ENCODE measurements at places on chromosomes 2 and 18.
A peak's percentile ranks its signal among the peaks of the same experiment; 100 is the strongest.

- no peaks in the 10 kb centered on the region for H3K36me3 ChIP-seq
- peak; percentile 28 for DNase-seq
- H3K27me3 ChIP-seq: peaks cover 3% of the 10 kb centered on the region
- no peak overlapping the region for H3K27ac ChIP-seq
These were observed 7.8 kb upstream of the OR6B3 start for GRCh38 chr2:240060977-240061591.

DNA sequence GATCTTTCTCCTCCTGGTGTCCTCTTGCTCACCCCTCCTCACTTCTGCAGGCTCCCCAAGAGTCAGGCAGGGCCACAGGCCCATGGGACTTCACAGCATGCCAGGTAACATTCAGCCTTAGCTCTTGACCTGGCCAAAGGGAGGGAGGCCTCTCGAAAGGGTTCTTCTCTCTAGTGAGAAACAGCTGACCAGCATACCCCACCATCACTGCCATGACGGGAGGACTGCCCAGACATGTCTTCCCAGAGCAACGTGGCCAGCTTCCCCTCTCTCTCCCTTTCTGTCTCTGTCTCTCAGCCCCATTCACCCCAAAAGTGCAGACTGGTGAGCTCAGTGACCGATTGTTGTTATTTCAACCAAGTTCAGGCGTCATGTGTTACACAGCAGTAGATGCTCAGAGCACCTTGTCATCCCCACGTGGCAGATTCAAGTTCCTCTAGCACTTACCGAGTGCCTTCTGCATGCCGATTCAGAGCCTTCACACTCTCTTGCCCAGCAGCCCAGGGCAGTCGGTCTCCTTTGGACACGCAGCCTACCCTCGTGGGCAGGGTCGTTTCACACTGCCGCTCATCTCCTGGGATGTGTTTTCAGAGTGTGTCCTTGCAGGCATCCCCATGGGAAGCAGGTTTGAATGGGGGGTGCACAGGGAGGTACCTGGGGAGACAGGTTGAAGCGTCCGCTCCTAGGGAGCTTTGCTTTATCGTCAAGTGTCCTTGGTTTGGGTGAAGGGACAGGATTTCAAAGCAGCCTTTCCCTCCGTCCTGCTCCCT lies 259.9 kb downstream of the NDUFA10 start:
- no peak for DNase-seq
- H3K4me3 ChIP-seq: no peak overlapping the region
- peaks cover 24% of the 10 kb centered on the region for H3K27me3 ChIP-seq
- H3K36me3 ChIP-seq: no peaks in the 10 kb centered on the region
- H3K4me1 ChIP-seq: no peaks in the 10 kb centered on the region
- no peak overlapping the region for H3K27ac ChIP-seq

DNA sequence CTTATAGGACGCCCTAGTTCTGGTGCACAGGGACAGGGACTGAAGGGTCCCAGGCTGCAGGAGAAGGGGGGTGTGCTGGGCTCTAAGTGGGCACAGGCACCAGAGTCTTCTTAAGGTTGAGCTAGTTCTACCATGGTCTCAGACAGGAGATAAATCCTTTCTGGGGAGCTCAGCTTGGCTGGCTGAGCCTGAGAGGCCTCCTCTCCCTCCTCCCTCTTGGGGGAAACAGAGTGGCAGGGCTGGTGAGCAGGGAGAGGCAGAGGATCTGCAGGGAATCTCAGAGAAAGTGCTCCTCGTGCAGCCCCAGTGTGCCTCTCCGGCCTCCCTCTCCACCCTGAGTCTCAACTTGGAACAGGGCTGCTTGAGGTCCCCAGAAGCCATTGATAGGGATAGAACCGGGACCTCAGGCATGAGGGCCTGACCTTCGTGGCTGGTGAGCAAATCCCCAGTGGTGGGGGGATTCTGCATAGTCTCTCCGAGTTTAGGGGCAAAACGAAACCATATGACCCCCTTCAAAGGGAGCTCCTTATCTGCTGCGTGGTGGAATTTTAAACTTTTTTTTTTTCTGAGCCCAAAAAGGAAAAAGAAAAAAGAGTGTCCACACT lies 2.0 kb downstream of the GDF7 start:
- DNase-seq: no peak
- H3K27ac ChIP-seq: no peak overlapping the region
- H3K4me1 ChIP-seq: peaks cover 11% of the 10 kb centered on the region

DNA sequence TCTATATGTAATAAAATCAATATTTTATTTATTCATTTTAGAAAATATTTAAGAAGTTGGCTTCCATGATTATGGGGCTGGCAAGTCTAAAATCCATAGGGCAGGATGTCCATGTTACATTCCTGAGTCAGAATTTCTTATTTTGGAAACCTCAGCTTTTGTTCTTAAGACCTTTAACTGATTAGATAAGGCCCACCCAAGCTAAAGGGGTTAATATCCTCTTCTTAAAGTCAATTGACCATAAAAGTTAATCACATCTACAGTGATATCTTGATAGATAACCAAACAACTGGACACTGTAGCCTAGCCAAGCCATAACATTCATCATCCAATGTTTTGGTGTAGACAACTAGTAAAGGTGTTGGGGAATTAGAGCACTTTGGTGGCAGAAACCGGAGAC lies 1035.4 kb upstream of the ZEB2 start:
- no peaks in the 10 kb centered on the region for H3K36me3 ChIP-seq
- peaks cover 3% of the 10 kb centered on the region for H3K27me3 ChIP-seq
- no peak for DNase-seq
- no peak overlapping the region for H3K4me3 ChIP-seq
- H3K4me1 ChIP-seq: no peaks in the 10 kb centered on the region

GRCh38 chr2:11631462-11631861 lies 38.5 kb downstream of the NTSR2 start:
- H3K4me3 ChIP-seq: no peak overlapping the region
- H3K27me3 ChIP-seq: peaks cover 7% of the 10 kb centered on the region
- H3K36me3 ChIP-seq: peaks cover 7% of the 10 kb centered on the region

- peaks cover 20% of the 10 kb centered on the region for H3K36me3 ChIP-seq
- H3K4me1 ChIP-seq: peaks cover 25% of the 10 kb centered on the region
- peak; percentile 30 for DNase-seq
- peaks cover 2% of the 10 kb centered on the region for H3K27me3 ChIP-seq
These were observed 88.4 kb downstream of the BCL2L11 start for GRCh38 chr2:111209045-111209514.

- H3K4me3 ChIP-seq: no peak overlapping the region
- no peak overlapping the region for H3K27ac ChIP-seq
- DNase-seq: no peak
- H3K27me3 ChIP-seq: peaks cover 2% of the 10 kb centered on the region
- H3K36me3 ChIP-seq: no peaks in the 10 kb centered on the region
These were observed 968.0 kb upstream of the FAM98A start for GRCh38 chr2:34567128-34567527.
